SJSA1 (cell line): ENCODE measurements at places on chromosomes 1 and 21. TPM values are rescaled to one million over a fixed set of nuclear protein-coding genes. Genes with fewer than 3 reads are reported as not detected.

DNA sequence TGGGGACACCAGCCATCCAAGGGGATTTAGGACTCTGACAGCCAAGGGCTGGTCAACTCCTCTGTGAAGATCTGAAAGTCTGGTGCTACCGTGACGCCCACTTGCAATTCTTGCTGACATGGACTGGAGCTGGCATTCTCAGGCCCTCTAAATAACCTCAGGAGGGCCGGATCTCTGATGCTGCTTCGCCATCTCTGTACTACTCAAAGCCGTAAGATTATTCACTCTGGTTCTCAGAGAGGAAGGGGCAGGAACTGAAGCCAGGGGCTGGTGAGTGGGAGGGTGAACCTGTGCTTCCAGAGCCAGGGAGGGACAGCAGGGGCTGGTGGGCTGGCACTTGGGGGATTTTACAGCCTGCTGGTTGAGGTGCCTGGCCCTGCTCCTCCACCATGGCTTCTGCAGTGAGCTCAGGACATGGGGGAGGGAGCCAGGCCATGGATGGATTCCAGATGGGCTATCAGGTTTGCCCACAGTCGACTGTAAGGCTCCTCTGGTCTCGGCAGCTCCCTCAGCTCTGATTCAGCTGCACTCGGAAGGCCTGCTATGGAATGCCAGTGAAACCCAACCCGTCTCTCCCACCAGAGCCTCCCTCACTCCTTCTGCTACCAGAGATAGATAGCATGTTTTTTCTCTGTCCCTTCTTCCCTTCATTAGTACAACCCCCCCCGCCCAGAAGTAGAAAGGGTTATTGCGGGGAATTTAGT, 84.5 kb downstream of the PLXNA2 start:
- no peak for DNase-seq

GRCh38 chr1:14613926-14614325, 15.4 kb downstream of the KAZN start:
- no peak for DNase-seq

GRCh38 chr1:12047120-12047876, 15.8 kb upstream of the TNFRSF8 start:
- DNase-seq = no peak

DNA sequence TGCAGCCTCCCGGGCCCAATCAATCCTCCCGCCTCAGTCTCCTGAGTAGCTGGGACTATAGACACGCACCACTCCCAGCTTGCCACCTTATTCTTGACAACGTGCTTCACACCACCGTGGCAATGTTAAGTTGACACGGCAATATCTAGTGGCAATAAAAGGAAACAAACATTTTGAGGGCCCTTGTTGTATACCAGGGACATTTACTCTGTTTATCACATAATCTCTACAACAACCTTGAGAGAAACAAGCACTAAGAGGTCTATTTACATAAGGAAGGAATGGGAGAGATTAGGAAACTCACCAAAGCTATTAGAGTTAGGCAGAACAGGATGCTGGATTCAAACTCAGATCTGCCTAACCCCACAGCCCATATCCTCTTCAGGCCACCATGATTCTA, 3.1 kb downstream of the KLHDC8A start:
- DNase-seq = no peak

- no peak for DNase-seq
Observed at GRCh38 chr1:168343566-168343965, 62.9 kb downstream of the TBX19 start.

DNA sequence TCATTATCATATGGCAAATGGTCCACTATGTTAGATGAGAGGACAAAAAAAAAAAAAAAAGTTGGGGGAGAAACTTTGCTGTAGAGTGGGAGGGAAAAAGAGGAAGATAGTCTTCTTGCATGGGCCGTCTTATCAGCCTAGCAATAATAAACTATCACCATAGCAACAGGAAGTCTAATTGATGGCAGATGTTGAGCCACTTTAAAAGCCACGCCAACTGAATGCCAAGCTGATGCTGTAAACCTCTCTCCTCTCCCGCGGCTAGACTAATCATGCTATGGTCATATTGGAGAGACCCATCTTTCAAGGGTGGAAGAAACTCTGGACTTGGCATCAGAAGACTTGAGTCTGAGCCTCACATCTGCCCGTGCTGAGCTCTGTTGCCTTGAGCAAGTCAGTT, 122.2 kb upstream of the HOOK1 start:
- peak; percentile 86 for DNase-seq

- peak; percentile 35 for DNase-seq
Observed at GRCh38 chr1:9822897-9823692, 670 bp downstream of the CLSTN1 start.

Gene F3
- total RNA-seq = 54.7 and 63.4 TPM in 2 replicates

Gene CHI3L1
- not detected in 2 replicates for total RNA-seq

Gene SRGAP2B
- total RNA-seq = 24.2 and 58.2 TPM in 2 replicates
